ENCODE measurements at places on chromosomes 5 and 9.

- peak; percentile 37 for DNase-seq
Observed at GRCh38 chr9:13088720-13089427, 190.6 kb downstream of the MPDZ start.

GRCh38 chr5:169796731-169797130, 159.7 kb downstream of the DOCK2 start:
- no peak for DNase-seq

GRCh38 chr5:10045376-10045775, 204.3 kb downstream of the ATPSCKMT start:
- DNase-seq, result no peak

GRCh38 chr9:107557236-107557990, 67.8 kb upstream of the KLF4 start:
- no peak for DNase-seq

DNA sequence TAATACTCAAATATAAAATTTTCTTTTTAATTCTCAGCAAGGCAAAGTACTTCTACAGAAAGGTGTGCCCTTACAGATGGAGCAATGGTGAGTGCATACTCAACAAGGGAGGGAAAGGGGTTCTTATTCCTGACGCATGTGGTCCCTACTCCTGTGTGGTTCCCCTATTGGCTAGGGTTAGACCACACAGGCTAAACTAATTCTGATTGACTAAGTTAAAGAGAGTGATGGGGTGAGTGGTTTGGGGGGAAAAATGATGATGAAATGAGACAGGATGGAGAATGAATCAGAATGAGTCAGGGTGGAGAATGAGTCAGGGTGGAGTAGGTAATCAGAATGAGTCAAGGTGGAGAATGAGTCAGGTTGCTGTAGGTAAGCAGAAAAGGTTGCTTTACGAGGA, 22.9 kb upstream of the HMGCS1 start:
- DNase-seq, result peak; percentile 80

DNA sequence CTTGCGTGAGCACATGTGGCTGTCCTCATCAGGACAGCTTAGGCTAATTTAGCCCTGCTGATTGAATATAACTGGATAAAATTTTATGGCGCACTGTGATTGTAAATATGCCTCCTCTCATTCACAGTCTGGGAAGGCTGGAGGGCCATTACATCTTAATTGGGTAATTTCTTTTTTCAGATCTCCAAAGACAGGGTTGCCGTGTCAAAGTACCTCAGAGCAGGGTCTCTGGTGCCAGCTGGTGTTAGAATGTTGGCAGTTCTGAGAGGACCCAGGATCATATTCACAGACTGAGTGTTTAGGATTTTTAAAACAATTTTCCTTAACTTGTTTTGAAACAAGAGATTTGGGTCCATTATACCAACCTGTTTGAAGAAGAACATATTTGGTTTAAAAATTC, 455.7 kb upstream of the TLE4 start:
- DNase-seq, result no peak

GRCh38 chr9:123326662-123327093, 29.3 kb upstream of the CRB2 start:
- DNase-seq, result no peak

DNA sequence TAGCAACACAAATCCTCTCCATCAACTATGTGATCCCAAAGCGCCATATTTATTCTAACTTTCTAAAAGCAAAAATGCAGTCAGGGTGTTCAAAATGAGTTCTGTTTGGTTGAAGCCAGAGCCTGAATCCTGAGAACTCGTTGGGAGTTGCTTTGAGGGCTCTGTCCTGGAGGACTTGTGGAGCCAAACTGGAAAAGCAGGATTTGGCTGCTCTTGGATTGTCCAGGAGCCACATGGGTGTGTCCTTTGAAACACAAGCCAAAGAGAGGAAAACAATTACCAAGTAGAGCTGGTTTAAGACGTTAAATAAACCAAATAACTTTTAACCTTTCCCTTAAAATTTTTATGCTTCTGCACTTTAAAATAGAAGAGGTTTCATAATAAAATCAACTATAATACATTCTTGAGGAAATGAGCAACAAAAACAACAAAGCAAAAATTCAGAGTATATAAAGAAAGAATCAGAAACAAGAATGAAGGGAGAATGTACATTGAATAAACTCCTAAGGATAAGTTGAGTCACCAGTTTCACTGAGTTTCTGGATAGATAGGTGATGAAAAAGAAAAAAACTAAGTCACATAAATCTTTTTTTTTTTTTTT, 13.5 kb downstream of the C5orf46 start:
- no peak for DNase-seq

DNA sequence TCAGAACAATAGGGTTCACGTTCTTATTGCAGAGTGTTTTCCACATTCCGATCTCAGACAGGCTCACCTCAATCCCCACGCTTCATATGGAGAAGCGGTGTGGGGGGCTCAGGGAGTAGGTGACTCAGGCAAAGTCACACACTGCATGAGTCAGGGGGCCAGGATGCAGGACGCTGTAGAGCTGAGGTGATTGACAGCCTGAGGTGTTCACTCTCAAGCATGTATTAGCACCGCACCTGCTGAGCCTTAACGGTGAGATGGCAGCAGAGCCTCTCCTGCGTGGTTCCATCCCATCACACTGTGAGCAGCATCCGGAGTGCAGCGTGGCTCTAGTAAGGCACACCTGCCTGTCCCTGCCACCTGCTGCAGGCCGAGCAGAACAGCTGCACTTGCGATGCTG, 194.0 kb downstream of the IRX2 start:
- no peak for DNase-seq

- DNase-seq, result peak; percentile 59
Observed at GRCh38 chr9:88593537-88594185, 58.7 kb downstream of the NXNL2 start.

DNA sequence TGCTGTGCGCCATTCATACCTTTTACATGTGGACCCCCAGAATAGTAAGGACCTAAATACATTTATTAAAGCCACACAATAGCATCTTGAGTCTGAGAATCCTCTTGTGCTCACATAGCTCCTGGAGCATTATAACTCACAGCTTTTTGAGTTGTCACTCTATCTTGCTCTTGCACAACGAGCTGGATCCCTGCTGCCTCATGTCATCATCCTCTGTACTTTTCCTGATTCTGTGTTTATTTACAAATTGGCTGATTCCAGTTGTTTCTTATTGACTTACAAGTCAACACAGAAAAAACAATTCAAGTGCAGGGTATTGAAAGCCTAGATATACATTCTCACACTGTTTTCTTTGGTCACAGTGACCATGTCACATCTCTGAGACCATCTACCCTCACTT, 112.9 kb downstream of the SLC1A3 start:
- no peak for DNase-seq

GRCh38 chr5:60977956-60978737, 33.1 kb downstream of the NDUFAF2 start:
- no peak for DNase-seq

DNA sequence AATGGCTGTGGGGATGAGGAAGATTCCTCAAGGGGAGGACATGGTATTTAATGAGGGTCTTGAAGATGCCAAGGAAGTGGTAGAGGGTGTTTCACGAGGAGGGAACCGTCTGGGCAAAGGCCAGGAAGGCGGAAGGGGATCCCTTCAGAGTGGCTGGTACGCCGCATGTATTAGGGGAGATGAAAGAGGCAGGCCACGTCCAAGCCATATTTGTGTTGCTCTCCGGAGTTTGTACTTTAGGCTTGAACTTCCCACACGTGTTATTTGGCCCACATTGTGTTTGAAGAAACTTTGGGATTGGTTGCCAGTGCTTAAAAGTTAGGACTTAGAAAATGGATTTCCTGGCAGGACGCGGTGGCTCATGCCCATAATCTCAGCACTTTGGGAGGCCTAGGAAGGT, 1.2 kb downstream of the FXN start:
- no peak for DNase-seq

GRCh38 chr9:122263699-122264349, 816 bp downstream of the RBM18 start:
- DNase-seq, result no peak

DNA sequence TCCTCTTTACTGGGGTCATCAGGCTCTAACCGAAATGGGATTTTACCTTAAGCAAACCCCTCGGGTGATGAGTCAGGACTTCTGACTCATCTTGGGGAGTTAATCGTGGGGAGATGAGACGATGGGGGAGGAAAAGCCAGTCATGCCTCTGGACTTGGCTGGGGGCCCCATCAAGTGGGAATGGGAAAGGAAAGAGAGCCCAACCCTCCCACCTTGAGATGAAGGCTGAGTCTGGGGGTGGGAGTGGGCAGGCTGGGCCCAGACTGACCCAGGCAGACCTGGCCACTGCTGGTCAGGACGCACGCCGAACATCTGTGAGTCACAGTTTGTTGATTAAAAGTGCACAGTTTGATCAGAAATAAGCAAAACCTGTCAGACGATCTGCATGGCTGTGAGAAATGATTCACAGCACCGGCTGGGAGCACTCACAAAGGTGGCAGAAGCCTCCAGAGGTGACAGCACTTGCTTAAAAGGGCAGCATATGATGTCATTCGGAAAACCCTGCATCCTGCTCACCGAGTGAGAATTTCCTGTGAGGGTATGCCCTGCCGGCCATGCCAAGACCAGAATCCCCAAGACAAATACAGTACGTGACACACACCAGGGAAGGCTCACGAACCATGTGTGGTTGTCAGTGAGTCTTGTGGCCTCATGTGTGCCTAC, 50.0 kb upstream of the SLC25A51 start:
- peak; percentile 86 for DNase-seq

DNA sequence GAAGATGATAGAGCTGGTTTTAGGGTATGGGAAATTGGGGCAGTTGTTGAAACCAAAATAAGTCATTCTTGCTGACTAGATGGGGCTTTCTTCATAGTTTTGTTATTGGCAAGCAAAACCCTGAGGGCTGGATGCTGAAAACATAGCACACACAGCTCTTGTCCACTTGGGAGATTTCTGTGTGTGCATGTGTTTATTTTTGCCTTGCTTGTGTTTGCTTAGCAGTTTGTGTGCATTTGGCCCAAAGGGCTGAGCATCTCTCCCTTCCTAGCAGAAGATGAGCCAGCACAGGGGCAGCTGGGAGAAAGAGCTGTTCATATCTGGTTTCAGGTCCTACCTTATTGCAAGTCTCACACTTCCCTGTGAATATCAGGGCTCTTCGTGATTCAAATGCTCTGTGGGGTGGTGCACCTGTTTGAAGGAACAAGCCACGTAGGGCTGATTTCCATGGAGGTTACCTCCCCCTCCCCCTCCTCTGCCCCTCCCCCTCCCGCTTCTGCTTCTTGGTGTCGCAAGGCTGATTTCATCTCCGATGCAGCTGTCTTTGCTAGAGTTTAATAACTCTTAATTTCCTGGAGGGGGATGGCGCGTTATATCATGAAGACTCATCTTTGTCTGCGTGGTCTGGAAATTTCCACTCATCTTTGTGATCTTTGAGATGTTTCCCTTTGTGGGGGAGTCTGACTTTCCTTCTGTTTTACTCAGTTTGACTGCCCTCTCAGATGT, 296.5 kb downstream of the ARHGAP26 start:
- DNase-seq, result peak; percentile 40

DNA sequence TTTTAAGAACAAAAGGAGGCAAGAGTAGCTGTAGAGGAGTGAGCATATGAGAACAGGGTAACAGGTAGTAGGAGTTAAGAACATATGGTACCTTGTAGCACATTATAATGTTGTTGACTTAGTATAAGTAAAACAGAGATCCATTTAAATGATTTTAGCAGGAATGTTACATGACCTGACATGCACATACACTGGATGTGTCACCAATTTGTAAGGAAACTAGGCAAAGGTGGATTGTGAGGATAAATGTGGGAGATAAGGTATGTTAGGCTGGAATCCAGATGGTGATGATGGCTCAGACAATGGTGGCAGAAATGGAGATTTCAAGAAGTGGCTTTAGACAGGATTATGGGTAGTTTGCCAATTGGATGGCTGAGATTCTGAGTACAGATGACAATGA, 443.1 kb upstream of the DAB2 start:
- no peak for DNase-seq

DNA sequence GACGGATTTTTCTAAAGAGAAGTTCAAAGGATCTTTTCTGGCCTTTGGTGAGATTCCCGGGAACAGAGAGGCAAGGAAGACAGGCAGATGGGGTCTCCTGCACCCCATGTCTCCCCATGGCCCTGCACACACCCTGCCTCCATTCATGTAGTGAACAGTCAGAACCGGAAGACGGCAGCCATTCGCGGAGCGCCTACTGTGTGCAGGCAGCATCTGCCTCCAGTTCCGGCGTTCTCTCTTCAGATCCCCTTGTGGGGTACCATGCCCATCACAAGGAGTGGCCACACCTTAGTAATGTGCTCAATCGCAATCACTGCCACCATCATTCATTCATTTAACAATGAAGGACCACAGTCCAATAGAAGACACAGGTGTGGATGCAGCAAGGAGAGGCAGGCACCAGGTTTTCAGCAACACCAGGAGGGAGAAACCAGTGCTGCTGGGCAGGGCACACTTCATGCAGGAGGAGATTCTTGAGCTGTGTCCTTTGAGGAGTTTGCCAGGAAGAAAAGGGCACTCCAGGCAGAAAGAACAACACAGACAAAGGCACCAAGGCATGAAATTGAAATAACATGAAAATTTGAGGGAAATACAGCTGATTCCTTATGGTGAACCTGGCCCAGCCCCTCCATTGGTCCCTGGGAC, 171.5 kb upstream of the PHYKPL start:
- no peak for DNase-seq

- peak; percentile 7 for DNase-seq
Observed at GRCh38 chr9:36632892-36633291, 60.2 kb downstream of the MELK start.

DNA sequence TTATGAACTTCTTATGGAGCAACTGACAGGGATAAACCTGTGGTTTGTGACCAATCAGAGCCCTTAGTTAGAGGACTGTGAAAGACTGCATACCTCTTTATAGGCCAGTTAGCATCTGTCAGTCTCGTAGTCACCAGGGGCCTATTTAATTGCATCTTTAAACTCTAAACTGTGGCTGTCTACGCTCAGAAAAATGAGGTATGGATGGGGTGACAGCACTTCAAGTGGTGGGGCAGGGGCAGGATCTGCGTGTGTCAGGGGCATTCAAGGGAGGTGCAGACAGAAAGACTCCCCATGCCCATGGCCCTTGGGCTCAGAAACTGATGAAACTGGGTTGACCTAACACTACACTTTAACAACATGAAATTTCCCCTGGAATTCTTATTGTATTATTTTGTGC, 132.6 kb upstream of the TBCA start:
- DNase-seq, result no peak

GRCh38 chr9:128276574-128277270, 646 bp downstream of the SWI5 start:
- no peak for DNase-seq

GRCh38 chr5:39532511-39532910, 107.7 kb upstream of the DAB2 start:
- DNase-seq, result no peak

GRCh38 chr9:108475813-108476212, 380.0 kb downstream of the ACTL7B start:
- no peak for DNase-seq

GRCh38 chr9:3879726-3880505, 354.1 kb upstream of the RFX3 start:
- DNase-seq, result no peak

GRCh38 chr9:122991370-122991830, 42.1 kb upstream of the GPR21 start:
- peak; percentile 51 for DNase-seq

DNA sequence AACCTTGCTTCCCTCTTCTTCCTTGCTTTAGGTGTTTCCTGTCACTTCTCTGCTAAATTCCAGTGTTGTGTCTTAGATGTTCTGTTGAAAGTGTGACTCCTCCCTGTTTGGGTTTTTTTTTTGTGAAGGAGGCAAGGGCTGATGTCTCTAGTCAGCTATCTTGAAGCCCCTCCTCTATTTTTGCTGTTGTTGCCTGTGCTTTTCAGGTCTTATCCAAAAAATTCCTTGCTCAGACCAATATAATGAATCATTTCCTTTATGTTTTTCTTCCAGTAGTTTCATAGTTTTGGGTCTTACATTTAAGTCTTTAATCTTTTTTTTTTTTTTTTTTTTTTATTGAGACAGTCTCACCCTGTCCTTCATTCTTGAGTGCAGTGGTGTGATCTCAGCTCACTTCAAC, 22.3 kb downstream of the RIC1 start:
- no peak for DNase-seq

Measured in activated CD4-positive, alpha-beta T cell treated with anti-CD3 and anti-CD28 coated beads, Interleukin-2, amount 50 U/mL, for 16 hours (primary cell).